Activated T-helper 17 cell treated with anti-CD3 and anti-CD28 coated beads, Interleukin-2, amount 50 U/mL, for 72 hours (primary cell): ENCODE measurements at places on chromosomes 7 and 10.

DNA sequence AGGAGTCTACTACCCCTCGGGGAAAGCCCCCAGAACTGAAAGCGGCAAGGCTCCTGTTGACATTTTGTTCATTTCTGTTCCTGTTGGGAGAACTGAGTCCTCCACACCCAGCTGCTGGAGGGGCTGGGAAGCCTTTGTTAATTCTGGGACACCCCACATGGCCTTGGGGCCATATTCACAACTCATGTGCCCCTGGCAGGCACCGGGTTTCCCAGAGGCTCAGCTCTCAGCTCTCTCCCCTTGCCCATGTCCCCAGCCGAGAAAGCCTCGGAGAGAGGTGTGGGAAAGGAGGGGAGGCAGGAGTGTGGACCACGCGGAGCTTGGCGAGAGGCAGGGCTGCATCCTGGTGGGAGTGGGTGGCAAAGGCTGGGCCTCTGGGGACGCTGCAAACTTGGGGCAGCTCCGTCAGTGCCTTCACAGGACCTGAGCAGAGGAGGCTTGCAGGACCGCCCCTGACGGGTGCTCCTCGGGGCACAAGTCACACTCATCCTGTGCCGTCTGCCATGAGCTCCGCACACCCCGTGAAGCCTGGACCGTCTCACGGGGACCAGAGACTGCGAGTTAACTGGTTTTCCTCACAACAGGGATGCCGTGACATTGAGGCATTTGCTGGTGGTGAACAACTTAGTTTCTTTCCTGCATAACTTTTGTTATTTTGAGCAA, 140.9 kb downstream of the DNAJB6 start:
- ATAC-seq: peak; percentile 79

DNA sequence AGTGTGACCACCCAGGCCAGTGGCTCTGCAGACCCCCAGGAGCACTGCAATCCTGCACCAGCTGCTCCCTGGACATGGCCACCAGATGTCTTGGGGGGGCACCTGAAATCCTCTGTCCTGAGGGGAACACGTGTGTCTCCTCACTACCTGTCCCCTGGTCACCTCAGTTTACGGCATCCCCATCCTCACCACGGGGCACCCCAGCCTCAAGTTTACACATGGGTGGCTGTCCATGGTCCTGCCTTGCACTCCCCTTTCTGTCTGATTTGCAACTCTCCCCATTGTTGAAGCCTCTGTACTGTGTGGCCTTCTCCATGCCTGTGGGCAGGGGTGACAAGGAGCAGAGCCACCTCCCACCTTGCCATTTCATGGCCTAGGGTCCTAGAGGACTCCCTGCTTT, 67.2 kb downstream of the RAMP3 start:
- no peak for ATAC-seq

GRCh38 chr7:112937651-112938415, 147.6 kb upstream of the TMEM168 start:
- no peak for ATAC-seq

- no peak for ATAC-seq
These were observed 68.9 kb upstream of the NMT2 start for GRCh38 chr10:15237351-15237750.

DNA sequence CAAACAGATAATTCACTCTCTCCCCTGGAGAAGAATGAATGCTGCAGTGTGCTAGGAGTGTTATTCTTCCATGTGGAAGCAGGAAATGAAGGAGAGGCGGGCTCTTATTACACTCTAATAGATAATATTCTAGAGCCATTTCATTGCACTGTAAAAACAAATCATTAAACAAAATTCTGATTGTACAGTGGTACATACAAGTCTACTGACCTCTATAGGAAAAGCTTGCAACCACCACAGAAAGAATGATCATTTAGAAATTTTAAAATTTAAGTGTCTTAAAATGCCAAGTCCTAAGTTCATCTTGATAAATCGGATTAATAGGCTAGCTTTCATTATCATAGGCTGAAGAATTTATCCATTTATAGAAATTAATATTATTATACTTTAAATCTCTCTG, 960.3 kb upstream of the LRRN3 start:
- no peak for ATAC-seq

DNA sequence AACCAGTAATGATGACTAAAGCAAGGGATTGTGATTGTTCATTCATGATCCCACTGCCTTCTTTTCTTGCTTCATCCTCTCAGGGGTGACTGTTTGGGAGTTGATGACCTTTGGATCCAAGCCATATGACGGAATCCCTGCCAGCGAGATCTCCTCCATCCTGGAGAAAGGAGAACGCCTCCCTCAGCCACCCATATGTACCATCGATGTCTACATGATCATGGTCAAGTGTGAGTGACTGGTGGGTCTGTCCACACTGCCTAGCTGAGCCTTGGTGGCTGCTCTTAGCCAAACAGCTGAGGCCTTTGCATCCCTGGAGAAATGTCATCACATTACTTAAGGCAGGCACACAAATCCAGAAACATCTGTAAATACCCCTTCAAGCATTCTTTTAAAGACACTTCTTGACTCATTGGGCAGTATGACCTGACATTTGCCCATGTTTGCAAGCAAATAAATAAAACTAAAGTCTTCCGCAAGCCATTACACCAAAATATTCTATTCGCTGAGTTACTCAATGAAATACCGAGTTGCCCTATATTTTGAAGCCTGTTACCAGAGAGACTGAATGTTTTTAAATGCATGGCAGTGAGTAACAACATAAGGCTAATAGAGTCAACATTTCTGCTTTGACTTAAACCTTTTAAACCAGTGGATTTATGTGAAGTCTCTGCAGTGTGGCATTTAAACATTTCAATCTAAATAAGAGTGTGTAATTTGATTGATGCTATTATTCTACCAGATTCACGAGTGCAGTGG, 166.3 kb upstream of the LANCL2 start:
- ATAC-seq: no peak

DNA sequence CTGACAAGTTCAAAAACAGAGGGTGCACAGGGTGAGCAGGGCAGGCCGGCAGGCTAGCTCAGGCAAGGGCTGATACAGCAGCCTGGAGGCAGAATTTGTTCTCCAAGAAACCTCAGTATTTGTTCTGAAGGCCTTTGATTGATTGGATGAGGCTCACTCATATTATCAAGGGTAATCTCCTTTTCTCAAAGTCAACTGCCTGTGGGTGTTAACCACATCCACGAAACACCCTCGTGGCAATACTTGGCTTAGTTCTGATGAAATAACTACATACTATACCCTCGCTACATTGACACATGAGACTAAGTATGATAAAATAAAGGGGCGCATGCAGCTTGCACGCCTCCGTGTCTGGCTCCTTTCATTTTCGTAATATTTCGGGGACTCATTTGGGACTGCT, 4.4 kb upstream of the PPP2R2D start:
- no peak for ATAC-seq

DNA sequence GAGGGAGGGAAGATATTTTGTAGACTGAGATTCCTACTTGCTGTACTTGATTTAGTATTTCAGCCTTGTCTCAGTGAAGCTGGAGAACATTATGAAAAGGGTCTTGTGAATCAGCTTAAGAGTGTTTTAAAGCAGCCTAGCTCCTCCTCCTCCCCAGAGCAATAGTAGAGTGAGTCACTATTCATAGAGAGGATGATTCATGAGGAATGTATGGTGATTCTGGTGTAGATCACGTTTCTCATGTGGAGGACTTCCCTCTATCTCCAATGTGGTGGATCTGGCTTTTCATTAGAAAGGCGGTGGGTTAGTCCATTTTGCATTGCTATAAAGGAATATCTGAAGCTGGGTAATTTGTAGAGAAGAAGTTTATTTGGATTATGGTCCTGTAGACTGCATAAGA, 340.1 kb upstream of the CHRM2 start:
- peak; percentile 47 for ATAC-seq

DNA sequence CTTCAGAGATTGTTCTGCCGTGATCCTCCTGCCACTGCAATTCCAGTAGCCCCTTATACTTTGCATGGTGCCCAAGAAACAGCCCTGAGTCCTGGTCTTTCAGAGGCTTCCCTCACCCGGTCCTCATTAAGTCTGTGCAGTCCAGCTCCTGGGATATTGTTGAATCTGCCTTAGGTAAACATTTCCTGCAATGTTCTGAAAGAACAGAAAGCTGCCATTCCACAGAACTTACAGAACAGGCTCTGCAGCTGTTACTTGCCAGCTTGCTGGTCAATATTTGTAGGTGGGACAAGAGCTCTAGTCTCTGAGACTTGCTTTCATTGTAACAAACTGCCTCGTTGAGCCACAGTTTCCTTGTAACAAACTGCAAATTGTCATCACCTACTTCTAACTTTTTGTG, 115.0 kb upstream of the KIF5B start:
- no peak for ATAC-seq

- ATAC-seq: no peak
These were observed 124.8 kb upstream of the FAM3C start for GRCh38 chr7:121520911-121521310.

DNA sequence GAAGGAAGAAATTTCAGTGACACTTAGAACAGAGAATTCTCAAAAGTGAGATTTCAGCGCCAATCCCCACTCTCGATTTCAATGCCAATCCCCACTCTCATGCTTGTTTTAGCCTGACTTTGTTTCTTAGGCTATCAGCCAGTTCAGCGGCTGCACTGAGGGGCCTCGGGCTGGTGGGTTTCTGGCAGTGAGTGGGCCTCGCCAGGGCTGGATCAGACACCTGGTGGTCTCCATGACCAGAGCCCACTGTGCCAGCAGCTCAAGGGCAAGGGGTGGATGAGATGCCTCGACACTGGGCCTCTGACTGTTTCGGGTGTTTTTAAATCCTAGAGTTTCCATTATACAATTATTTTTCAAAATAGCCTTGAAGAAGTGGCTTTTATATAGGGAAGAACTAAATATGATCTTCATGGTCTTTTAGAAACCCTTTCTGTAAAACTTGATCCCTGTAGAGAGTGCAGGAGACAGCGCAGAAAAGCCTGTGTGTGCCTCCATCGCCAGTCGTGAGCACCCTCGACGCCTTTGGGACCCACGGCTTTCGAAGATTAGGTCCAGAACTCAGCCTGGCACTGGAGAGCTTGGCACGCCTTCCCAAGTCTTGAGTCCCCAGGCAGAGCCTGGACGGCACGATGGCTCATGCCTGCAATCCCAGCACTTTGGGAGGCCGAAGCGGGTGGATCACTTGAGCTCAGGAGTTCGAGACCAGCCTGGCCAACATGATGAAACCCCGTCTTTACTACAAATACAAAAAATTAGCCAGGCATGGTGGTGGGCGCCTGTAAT, 76.2 kb downstream of the INPP5A start:
- no peak for ATAC-seq

GRCh38 chr10:132464256-132465192, 67.5 kb downstream of the PWWP2B start:
- ATAC-seq: no peak

- ATAC-seq: no peak
These were observed 87.2 kb upstream of the DUSP5 start for GRCh38 chr10:110410329-110411046.

- no peak for ATAC-seq
These were observed 21.3 kb downstream of the MDH2 start for GRCh38 chr7:76069238-76069638.
